ENCODE measurements at places on chromosomes 4 and X.

DNA sequence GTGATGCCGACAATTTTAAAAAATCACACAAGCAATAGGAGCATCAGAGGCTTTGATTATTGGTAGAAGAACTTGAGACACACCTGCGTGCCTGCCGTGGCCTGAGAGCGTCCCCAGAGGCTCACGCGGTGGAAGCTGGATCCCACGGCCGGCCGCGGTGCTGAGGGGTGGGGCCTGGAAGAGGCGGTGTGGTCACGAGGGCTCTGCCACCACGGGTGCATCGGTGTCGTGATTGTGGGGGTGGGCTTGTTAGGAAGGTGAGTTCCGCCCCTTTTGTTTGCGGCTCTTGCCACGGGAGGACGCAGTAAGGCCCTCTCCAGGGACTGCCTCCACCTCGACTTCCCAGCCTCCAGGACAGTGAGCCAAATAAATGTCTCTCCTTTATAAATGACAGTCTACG is 77.2 kb upstream of the ADRA2C start:
- DNase-seq: no peak

GRCh38 chr4:87680271-87680670 is 30.2 kb downstream of the DMP1 start:
- DNase-seq: no peak

GRCh38 chr4:95957054-95957453 is 117.2 kb downstream of the PDHA2 start:
- DNase-seq: no peak

- DNase-seq: no peak
Observed at GRCh38 chr4:56681853-56682525, 893 bp upstream of the HOPX start.

DNA sequence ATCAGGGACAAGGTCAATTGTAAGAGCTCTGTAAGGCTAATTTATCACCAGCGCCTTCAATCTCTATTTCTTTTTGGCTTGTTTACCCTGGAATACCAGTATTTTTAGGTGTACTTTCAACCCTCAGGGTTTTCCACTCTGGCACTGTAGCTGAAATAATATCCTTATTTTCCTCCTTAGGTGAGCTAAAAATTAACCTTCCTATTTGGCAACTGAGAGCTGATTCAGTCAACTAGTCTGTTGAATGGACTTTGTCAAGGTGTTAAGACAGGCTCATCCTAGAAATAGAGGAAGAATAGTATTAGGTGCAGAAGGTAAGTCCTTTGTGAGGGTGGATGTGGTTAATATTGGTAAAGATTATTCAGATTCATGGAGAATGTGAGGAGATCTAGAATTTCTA is 101.3 kb upstream of the BANK1 start:
- DNase-seq: no peak

DNA sequence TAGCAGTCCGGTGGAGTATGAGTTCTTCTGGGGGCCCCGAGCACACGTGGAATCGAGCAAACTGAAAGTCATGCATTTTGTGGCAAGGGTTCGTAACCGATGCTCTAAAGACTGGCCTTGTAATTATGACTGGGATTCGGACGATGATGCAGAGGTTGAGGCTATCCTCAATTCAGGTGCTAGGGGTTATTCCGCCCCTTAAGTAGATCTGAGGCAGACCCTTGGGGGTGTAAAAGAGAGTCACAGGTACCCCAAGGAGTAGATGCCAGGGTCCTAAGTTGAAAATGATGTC is 852 bp downstream of the MAGEH1 start:
- DNase-seq: no peak

GRCh38 chr4:104492183-104492771 is 2.4 kb downstream of the CXXC4 start:
- no peak for DNase-seq

DNA sequence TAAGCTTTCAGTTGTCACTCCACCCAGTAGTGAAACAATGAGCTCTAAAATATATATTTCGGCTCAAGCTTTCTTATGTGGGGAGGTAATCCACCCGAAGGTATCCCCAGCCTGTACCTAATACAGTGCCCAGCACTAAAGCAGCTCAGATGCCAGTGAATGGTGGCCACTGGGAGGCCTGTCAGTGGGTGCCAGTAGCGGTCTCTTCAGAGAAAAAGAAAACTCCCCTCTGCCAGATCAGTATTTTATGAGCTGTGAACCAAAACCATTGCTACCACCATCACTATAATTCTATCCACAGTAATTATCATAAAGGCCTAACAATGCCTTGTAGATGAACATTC is 835 bp upstream of the NFKB1 start:
- DNase-seq: no peak

DNA sequence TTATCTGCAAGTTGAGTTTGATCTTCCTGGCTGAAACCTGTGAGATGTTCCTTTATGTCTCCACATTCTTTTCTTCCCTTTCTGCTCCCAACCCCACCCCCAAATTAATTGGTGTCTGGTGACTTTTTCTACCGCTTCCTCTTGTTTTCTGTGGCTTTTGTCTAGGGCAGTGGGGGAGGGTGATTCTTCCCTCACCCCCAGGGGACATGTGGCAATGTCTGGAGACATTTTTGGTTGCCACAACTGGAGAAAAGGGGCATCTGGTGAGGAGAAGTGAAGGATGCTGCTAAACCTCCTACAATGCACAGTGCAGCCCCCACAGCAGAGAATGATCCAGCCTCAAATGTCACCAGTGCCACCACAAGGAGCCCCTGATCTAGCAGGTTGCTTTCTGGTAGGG is 152.9 kb downstream of the NHS start:
- DNase-seq: no peak

GRCh38 chr4:167987285-167987684 is 105.1 kb upstream of the ANXA10 start:
- no peak for DNase-seq

GRCh38 chr4:183202523-183202922 is 103.5 kb downstream of the WWC2 start:
- DNase-seq: no peak

DNA sequence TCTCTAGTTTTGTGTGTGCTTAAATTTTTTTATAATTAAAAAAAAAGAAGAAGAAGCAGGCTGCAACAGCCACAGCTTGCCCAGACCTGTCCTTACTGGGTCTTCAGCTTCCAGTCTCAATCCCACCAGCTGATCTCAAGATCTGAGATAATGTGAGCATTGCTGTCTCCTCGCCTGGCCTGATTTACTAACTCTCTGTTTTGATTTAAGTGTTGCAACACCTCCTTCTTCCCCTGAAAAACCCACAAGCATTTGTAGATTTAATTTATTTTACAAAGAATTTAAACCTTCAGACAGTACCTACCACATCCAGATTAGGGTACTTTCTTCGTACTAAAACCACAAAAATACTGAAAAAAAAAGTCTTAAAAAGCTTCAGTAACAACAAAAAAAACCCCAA is 38.0 kb downstream of the FAM241A start:
- DNase-seq: no peak

GRCh38 chr4:65007841-65008439 is 598.7 kb upstream of the TECRL start:
- DNase-seq: no peak

- DNase-seq: no peak
Observed at GRCh38 chr4:176788971-176789370, 3.8 kb downstream of the VEGFC start.

DNA sequence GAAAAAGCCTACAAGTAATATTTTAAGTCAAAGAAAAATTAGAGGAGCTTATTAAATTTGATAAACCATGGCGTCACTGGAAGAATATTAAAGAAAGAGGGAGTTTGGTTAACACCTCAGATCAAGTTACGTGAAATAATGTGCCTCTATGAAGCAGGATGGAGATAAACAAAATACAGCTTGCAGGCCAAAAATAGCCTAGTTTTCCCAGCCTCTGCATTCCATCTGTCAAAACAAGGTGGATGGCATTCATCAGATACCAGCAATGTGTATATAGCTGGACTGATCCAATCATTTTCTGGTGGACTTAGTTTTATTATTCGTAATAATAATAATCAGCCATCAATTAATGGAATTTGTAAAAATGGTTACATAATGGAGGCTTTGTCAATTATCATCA is 230.7 kb downstream of the NR3C2 start:
- no peak for DNase-seq

DNA sequence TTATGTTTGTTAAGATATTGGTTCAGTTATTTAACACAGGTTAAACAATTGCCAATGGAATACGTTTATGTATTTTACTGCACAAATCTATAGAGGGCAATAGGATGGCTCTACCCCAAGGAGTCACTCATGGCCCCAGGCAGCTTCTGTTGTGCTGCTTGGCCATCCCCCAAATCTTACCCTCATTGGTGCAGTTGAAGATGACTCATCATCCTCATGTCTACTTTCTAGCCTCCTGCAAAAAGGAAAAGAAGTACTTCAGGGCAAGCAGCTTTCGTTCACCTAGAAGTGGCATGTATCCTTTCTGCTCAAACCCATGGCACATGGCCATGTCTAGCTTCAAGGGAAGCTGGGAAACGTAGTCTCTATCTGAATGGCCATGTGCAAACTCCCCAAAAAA is 14.2 kb downstream of the PHOX2B start:
- no peak for DNase-seq

DNA sequence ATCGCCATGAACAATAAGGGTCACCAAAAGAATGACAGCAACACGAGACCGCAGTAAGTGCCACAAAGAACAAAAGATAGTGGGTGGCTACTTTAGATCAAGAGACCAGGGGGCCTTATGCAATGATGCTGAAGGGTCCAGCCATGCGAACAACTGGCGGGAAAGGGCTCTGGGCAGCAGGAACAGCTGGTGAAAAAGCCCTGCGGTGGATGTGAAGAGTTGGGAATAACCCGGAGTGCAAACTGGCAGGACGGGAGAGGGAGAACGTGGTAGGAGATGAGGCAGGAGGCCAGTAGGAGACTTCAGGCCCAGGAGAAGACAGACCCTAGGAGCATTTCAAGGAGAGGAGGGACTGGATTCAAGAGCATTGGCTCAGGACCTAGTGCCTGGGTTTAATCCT is 120.2 kb downstream of the AFAP1 start:
- DNase-seq: no peak

DNA sequence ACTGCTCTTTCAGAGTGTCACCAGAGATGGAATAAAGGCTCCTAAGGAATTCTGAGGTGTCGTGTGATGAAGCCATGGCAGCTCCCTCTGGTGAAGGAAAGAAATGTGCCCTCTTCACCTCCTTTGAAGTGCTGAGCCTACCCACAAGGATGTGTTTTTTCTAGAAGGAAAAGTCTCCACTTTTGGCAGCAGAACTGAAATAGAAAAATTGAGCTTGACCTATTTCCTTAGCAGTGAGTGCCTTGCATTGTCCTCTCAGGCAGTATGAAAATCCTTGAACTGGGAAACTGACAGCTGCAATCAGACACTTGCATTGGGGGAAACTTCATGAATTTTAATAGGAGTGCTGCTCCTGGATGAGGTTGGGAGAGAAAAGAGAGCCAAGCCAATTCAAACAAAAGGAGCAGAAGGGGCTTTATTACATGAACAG is 95.2 kb downstream of the DCLK2 start:
- DNase-seq: no peak

- DNase-seq: no peak
Observed at GRCh38 chr4:23290656-23291055, 597.9 kb downstream of the GBA3 start.

DNA sequence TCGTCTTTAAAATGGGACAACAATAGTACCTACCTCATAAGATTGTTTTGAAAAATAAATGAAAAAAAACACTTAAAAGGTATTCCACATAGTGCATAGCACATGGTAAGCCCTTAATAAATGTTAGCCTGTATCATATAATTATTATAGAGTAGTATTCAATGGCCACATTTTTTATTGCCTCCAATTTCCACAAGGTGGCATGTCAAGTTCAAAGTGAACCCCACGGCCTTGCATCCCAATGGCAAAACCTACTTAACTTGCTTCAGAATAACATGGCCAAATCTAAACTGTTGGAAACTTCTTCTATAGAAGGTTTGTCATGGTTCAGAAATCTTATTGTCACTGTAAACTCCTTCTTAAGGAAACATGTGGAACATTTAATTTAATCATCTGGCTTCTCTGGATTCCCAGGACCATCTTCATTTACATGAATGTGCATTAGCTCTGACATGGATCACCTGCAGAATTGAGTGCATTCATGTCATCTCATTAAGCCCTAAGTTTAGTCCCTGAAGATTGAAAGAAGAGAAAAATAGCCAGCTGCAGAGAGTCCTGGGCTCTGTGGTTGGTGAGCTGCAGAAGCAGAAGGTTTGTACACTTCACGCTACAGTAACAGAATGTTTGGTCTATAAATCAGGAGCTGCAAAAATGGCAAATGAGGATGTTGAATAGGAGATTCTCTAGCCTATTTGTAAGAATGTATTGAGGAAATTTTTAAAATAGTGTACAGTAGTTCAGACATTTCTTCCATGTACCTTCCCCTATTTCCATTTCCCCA is 61.0 kb downstream of the ANXA3 start:
- DNase-seq: no peak

DNA sequence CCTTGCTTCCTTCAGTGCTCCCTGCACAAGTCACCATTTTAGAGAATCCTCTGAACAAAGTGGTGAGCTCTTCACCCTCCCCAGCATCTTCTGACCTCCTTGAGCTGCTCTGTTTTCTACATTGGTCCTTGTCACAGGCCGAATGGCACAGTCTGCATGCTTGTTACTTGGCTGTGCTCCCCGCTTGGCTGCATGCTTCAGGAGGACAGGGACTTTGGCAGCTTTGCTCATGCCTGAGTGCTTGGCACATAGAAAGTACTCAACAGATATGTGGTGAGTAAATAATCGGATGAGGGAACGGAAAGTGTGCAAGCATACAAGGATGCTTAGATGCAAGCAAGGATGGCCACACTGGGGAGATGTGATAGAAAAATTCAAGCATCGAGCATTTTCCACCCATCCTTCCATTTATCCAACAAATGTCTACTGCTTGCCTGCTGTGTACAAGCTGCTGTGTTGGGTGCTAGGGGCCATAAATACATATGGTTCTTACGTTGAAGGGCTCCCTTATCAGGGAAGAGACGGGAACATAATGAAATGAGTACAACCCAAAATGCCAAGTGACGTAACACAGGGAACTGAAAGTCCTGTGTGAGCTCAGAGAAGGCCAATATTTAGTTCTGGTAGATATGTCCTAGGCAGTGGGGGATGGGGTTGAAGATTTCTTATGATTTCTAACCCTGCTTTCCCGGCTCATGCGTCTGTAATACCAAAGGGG is 31.2 kb downstream of the SLC2A9 start:
- no peak for DNase-seq

DNA sequence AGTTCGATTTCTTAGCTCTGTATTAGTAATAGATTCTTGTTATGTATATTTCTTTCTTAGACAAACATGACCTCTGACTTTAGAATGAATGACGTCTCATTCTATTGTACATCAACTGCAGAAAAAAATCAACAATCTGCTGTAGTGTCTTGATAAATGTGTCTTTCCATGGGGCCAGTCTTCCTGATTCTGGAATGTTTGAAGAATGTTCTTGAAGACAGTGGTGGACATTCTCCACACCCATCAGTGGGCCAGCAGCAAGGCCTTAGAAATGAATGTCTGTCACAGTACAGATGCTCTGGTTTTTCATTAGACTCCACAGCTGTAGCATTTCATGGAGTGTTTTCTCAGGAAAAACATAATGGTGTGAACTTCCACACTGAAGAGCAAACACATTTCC is 63.2 kb upstream of the FAM47B start:
- DNase-seq: no peak

- no peak for DNase-seq
Observed at GRCh38 chr4:146155152-146155724, 20.3 kb upstream of the LSM6 start.

Data from BJ (cell line).